ENCODE measurements at places on chromosomes 1 and 21. TPM values are rescaled to one million over a fixed set of nuclear protein-coding genes. Genes with fewer than 3 reads are reported as not detected.

INAVA gene
- 1.8 TPM for total RNA-seq

DNA sequence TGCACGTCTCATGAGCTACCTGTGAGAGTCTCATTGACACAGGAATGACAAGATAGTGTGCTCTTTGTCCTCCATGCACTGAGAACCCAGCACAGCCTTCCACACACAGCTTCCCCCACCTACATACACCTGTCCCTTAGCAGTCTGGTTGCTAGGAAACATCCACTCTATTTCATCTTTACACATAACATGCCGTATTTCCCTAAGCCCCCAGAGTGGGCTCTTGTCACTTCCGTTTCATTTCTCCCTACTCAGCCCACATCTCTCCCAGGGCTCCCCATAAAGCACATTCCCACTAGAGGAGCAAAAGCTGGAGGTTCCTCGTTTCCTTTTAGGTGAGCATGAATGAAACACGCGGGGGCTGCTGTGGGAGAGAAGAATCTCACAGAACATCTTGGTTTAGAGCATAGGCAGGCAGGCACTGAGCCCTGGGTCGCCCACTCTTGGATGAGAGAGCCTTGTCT lies 137.1 kb downstream of the ETS2 start:
- no peak overlapping the region for H3K4me3 ChIP-seq
- H3K36me3 ChIP-seq: no peaks in the 10 kb centered on the region
- no peaks in the 10 kb centered on the region for H3K27me3 ChIP-seq
- DNase-seq: no peak

- no peak overlapping the region for H3K27ac ChIP-seq
- H3K4me1 ChIP-seq: peaks cover 8% of the 10 kb centered on the region
- no peaks in the 10 kb centered on the region for H3K36me3 ChIP-seq
- no peak for DNase-seq
These were observed 12.7 kb upstream of the ZBTB21 start for GRCh38 chr21:42022906-42023305.

- H3K27ac ChIP-seq: no peak overlapping the region
- no peaks in the 10 kb centered on the region for H3K27me3 ChIP-seq
- DNase-seq: no peak
- H3K36me3 ChIP-seq: no peaks in the 10 kb centered on the region
- no peaks in the 10 kb centered on the region for H3K4me1 ChIP-seq
These were observed 316.1 kb downstream of the AJAP1 start for GRCh38 chr1:4970532-4970931.

DNA sequence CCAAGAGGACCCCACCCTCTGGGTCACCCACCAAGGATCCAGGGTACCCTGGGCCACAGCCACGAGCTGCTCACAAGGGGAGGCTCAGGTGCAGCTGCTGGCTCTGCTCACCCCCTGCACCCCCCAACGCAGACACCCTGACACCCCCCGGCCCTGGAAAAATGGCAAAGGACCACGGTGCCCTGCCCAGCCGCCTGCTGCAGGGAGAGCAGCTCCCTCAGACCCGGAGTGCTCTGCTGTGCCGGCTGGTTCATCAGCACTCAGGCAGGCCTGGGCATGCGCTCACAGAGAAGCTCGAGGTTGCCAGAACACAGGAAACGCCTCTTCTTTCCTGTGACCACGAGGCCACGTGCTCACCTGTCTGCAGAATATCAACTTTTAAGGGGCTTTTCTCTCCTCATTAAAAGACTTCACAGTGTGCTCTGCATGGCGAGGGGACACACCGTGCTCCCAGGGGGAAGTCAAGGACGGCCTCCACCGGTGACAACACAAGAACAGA lies 4.3 kb upstream of the C1QTNF12 start:
- H3K4me1 ChIP-seq: no peaks in the 10 kb centered on the region
- H3K27me3 ChIP-seq: no peaks in the 10 kb centered on the region
- H3K4me3 ChIP-seq: no peak overlapping the region
- H3K36me3 ChIP-seq: peaks cover 26% of the 10 kb centered on the region
- H3K27ac ChIP-seq: no peak overlapping the region
- DNase-seq: no peak

SLFNL1 gene
- total RNA-seq: 0.68 TPM
